Panc1 (cell line): ENCODE measurements at places on chromosomes 3 and 15. TPM values are rescaled to one million over a fixed set of nuclear protein-coding genes. Genes with fewer than 3 reads are reported as not detected.

FBLN2 gene
- 0.44 TPM for total RNA-seq

TMEM212 gene
- total RNA-seq: not detected

CAND2 gene
- 0.13 TPM for total RNA-seq

KIF15 gene
- total RNA-seq: 12.2 TPM

AMIGO3 gene
- 0.72 TPM for total RNA-seq

MAP1A gene
- 1.6 TPM for total RNA-seq

MUSTN1 gene
- 0.49 TPM for total RNA-seq

NMNAT3 gene
- 1.9 TPM for total RNA-seq

ADAMTS7 gene
- 1.0 TPM for total RNA-seq
